ENCODE measurements at places on chromosomes 11 and 22. TPM values are rescaled to one million over a fixed set of nuclear protein-coding genes. Genes with fewer than 3 reads are reported as not detected.

Gene SHANK3
- 5.9 TPM for total RNA-seq

DNA sequence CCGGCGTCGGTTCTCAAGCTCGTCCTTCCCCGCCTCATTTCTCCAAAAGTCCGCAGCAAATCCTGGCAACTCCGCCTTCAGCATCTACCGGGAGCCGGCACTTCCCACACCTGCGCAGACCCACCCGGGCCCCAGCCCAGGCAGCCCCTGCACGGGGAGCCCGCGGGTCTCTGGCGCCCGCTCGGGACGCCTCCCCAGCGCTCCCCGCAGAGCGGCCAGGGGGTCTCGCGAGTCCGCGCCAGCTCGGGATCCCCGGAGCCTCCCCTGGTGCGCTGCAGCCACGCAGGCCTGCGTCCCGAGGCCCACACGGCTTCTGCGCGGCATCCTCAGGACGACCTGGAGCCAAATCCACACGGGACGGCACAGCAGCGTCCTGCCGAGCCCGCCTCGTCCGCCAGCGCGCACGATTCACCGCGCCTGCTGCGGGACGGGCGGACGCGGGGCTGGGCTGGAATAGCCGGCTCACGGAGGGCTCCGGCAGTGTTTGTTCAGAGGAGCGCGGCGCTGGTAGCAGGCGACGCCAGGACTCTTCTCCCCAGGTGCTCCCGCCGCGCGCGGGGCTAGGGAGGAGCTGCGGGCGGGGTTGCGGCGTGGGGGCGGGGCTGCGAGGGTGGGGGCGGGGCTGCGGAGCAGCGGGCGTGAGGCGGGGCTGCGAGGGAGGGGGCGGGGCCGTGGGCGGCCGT lies 816 bp upstream of the PHRF1 start:
- peak; percentile 3 for ATAC-seq

GRCh38 chr22:27467711-27468110 lies 333.8 kb downstream of the MN1 start:
- ATAC-seq = no peak

DNA sequence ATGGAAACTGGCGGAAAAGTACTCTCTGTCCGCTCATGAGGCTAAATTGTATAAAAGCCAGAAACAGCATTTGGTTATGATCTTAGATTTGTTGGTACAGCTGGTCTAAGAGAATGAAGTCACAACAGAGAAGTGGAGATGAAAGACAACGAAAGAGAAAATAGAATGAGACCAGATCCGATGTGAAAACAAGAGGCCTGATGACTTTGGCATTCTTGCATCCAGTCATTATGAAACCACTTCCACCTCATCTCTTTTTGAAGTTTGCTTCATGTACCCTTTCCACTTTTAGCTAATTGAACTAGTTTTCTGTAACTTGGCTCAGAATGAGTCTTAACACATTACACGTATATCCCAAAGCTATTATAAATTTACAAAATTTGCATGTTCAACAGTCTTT lies 1431.7 kb downstream of the LRRC4C start:
- ATAC-seq = no peak

Gene SCN3B
- 0.24 TPM for total RNA-seq

- ATAC-seq = no peak
Measured at GRCh38 chr11:71302911-71303310, 50.5 kb upstream of the SHANK2 start.

- peak; percentile 47 for ATAC-seq
Measured at GRCh38 chr22:47199261-47199978, 437.0 kb downstream of the TBC1D22A start.

DNA sequence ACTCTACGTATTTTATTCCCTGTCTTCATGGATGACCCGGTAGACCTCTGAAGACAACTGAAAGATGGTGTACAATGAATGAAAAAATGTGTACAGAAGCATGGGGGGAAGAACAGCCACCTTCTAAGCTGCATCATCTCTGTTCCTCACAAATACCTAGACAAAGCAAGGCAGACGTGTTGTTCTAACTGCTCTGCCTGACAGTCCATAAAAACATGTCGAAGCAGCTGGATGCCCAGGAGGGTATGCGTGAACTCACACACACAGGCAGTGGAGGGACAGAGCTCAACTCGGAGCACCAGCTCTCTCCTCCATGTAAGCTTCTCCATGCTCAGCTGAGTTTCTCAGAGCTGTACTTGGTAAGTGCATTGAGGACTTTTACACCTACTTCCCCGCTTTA lies 327.4 kb downstream of the CTTN start:
- ATAC-seq = no peak

DNA sequence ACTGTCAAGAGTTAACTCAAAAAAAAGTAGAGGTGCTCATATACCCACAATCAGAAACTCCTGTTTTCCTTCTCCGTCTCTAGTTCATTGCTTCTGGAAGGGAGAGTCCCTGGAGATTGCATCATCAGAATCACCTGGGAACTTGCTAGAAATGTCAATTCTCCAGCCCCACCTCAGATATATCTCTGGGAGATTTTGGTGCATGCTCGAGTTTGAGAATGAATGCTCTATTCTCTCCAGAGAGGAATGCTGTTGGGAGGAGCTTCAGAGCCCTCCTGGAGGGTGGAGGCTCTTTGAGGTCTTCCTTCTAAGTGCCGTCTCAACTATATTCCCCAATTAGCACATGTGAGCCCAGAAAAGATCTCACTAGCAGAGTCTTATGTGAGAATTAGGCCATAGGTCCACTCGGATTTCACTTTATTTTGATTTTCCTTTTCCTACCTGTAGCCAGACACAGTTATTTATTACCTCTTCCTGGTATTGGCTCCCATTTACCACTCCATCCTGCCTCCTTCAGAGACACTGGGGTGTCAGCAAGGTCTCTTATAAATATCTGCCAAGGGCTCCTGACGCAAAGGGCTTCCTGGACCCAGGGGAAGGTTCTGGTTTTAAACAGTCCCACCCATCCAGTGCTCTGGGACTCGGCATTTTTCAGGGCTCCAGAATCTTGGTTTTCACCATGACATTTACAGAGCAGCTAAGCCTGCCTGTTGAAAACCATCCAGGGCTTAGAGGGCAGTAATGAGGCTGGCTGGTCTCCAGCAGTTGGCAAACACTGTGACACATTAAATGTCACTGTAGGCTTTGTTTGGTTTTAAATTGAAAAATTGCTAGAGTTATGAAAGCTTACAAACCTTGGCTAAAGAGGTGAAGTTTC lies 136.2 kb downstream of the CD44 start:
- peak; percentile 76 for ATAC-seq

- ATAC-seq = no peak
Measured at GRCh38 chr11:120244476-120245365, 4.8 kb downstream of the POU2F3 start.

DNA sequence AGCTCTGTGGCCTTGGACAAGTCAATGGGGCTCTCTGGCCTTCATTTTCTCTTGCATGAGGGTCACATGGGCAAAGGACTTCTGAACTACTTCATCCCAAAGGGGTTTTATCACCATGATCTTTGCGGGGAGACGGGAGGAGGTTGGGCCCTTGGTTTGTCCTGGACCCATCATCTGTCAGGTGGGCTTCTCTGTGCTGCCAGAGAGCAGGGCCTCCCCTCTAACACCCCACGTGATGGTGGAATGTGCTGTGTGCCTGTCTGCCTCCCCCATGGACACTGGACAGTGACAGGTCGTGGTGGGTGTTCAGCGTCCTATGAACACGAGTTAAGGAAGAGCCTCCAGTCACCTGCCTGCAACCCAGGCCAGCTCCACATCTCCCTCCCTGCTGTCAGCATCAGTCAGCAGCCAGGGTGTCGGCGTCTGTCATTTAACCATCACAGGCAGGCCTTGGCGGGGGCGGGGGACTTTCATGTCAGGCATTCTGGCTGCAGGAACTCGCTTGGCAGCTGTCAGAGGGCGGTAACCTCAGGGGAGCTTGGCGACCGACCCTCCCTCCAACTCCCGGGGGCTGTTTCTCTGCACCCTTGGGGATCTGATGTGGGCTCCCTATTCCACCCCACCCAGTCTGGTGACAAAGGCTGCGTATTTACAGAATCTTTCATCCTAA lies 2.6 kb upstream of the SUN2 start:
- ATAC-seq = no peak

DNA sequence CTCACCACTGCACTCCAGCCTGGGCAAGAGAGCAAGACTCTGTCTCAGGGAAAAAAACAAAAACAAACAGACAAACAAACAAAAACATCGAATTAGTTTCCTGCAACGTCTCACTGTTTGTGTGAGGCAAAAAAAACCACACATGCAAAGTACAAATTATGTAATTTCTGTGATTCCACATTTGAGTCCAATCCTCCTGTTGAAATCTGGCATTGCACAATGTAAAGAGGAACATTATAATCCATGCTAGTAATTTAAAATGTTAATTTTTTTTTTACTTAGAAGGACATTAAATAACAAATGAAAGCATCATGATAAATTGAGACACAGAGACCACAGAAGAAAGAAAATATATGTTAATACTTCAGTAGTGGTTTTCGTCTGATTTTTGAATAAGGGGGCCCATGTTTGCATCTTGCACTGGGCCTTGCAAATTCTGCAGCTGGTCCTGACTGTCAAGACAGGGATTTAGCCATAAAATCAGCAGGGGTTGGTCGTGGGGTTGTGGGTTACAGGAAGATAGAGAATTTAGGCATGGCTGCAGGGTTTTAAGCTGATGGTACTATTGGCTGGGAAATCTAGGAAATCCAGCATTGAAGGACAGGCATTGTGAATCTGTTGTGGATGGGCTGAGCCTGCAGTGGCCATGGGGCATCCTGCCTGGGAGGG lies 102.6 kb upstream of the ALDH3B2 start:
- ATAC-seq = no peak

- no peak for ATAC-seq
Measured at GRCh38 chr11:70527429-70528045, 129.2 kb downstream of the CTTN start.

DNA sequence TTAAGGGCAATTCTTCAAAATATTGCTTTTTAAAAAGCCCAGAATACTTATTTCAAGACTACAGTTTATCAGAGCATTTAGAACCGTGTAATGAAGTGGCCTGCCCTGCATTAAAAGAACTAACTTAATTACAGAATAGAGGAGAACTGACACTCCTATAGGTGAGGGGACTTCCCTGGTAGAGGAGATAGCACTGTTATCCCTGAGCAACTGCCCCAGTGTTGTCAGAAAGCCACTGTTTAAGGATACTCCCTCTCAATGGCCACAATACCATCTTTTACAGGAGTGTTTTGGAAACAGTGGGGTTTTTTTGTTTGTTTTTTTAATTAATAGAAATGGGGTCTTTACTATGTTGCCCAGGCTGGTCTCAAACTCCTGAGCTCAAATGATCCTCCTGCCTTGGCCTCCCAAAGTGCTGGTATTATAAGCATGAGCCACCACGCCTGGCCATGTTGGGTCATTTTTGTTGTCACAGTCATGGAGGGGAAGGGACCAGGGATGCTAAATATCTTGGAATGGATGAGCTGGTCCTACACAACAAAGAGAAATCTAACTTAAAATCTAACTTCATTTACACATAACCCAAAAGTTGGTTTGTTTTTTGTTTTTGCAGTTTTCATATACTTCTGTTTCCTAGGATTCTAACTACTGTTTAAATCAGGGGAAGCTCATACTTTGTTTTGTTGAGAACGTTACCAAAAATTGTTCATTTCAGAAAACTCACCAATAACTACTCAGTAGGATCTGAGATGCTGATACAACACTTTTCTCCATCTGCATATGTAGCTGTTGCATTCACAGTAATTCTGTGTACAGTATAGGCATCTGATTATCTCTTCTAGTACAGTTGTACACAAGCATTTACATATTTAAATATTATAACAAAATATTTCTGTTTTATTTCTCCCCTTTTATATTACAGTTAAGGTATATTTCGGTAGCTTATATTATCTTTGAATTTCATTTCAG lies 8.1 kb downstream of the RPL27A start:
- no peak for ATAC-seq

DNA sequence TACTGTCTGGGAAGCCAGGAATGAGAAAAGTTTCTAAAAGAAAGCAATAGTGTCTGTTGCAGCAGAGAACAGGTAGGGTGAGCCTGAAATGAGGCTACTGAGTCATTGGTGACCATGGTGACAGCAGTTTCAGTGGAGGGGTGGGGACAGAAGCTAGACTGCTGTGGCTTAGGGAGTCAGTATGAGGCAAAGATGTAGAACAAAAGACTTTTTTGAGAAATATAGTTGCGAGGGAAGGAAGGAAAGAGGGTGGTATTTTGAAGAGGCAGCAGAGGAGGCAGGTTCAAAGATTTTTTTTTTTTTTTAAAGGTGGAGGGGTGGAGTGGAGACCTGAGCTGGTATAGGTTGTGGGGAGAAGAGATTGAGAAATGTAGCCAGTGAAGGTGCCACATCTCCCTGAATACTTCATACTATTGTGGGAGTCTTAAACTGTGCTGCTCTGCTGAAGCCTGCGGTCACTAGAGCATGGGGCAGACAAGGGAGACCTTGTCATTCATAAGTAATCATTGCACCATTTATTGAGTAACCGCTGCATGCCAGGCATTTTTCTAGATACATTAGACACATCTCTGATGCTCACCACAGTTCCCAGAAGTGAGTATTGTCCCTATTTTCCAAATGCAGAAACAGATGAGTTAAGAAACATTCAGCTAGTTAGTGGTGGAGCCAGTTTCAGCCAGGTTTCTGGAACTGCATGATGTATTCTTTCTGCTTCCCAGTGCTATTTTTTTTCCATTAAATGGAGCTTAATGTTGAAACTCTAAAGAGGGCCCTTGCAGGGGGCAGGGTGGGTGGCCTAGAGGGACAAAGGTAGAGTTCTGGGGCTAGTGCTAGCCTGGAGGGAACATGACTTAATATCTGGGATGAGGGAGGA lies 49.9 kb downstream of the STIM1 start:
- ATAC-seq = peak; percentile 91

Gene MOB2
- 32.1 TPM for total RNA-seq

- no peak for ATAC-seq
Measured at GRCh38 chr22:48955351-48956311, 872.0 kb downstream of the BRD1 start.

- ATAC-seq = peak; percentile 72
Measured at GRCh38 chr11:14029971-14030920, 67.7 kb downstream of the SPON1 start.

Data from esophagus mucosa (tissue), 1 donor.